ENCODE measurements at places on chromosomes 7 and 10.

GRCh38 chr7:42338231-42338915 is 101.4 kb upstream of the GLI3 start:
- no peak for DNase-seq

- no peak for DNase-seq
These were observed 219.0 kb downstream of the GLRX3 start for GRCh38 chr10:130354976-130355795.

DNA sequence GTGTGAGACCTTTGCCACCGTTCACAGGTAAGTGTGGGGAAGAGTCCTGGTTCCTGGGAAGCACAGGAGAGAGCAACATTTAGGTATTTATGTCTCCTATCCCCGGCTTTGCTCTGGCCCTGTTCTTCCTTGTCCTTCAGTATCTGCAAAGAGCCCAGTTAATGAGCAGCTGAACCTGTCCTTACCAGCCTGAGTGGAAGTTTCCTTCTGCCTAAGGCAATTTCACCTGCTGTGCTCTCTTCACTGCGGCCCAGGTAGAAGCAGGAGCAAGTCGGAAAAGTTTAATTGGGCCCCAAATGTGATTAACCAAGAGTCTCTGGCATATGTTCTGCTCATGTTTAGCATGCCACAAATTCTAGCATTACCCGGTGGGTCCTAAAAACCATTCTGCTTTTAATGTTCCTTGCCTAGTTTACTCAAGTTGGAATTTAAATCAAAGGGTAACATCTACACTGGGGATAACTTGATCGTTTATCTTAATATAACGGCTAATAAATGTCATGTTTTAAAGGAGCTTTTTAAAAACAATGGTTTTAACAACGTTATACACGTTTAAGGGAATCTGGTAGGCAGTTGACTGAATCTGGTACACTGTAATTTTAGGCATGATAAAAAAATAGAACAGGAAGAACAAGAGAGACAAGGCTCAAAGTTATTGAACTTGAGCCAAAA is 817.1 kb downstream of the TYW1 start:
- DNase-seq, result no peak

GRCh38 chr10:61960396-61961120 is 59.1 kb downstream of the ARID5B start:
- DNase-seq, result no peak

DNA sequence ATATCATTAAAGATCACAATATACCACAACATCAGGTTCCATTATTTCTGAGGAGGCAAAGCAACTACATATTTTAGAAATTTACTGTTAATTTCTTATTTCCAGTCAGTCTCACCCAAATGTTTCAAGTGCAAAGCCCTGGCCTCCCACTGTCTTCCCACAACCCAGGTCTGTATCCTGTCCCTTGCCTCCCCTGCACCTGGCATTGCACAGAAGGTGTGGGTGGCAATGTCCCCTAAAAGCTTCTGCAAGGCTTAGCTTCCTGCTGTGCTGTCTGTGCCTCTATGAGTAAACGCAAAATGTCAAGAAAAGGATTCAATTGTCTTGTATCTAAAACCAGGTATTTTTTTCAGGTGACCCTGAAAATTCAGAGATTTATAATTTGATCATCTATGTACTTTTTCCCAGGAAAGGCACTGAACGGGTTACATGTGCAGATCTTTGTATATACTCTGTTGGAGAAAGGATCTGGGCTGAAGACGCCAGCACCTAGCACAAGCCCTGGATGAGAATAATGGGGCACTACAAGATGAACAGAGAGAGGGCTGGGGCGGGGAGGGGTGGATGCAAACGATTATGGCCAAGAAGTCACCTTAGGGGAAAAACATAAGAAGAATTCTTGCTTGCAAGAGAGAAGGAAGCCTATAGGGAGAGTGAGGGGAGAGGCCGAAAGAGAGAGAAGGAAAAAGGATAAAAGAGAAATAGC is 3.1 kb upstream of the ANTXRL start:
- no peak for DNase-seq

GRCh38 chr7:7948232-7948631 is 20.4 kb upstream of the GLCCI1 start:
- no peak for DNase-seq

GRCh38 chr7:70006261-70006920 is 408.1 kb downstream of the AUTS2 start:
- no peak for DNase-seq

DNA sequence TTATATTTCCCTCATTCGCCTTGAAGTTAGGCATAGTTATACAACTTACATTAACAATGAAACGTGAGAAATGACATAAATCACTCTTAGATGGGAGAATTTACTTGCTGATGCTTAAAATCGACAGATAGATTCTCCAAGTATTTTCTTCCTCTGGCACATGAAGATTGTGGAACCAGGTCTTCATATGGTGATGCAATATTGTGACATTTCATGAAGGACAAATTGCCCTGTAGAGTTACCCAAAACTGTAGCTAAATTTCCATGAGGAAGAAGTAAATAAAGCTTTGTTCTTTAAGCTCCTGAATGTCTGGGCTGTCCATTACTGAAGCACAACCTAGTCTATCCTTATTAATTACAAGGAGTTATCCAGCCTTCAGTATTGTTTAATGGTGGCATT is 353.1 kb downstream of the THSD7A start:
- DNase-seq, result no peak
